ENCODE measurements at places on chromosomes 6 and 20.
A peak's percentile ranks its signal among the peaks of the same experiment; 100 is the strongest.

DNA sequence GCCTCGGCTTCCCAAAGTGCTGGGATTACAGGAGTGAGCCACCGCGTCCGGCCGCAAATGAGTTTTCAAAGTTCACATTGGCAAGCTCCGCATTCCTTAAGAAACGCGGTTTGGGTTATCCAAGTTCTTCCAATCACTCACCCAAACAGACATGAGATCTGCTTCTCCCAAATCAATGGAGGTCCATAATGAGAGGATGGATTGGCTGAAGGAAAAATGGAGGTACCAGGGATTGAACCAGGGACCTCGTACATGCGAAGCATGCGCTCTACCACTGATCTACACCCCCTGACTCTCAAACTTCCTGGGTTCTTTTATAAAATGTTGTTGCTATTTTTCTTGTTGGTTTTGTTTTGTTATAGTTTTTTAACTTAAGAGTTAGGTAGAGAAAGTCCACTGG lies 170.0 kb downstream of the GPX5 start:
- DNase-seq, result no peak

DNA sequence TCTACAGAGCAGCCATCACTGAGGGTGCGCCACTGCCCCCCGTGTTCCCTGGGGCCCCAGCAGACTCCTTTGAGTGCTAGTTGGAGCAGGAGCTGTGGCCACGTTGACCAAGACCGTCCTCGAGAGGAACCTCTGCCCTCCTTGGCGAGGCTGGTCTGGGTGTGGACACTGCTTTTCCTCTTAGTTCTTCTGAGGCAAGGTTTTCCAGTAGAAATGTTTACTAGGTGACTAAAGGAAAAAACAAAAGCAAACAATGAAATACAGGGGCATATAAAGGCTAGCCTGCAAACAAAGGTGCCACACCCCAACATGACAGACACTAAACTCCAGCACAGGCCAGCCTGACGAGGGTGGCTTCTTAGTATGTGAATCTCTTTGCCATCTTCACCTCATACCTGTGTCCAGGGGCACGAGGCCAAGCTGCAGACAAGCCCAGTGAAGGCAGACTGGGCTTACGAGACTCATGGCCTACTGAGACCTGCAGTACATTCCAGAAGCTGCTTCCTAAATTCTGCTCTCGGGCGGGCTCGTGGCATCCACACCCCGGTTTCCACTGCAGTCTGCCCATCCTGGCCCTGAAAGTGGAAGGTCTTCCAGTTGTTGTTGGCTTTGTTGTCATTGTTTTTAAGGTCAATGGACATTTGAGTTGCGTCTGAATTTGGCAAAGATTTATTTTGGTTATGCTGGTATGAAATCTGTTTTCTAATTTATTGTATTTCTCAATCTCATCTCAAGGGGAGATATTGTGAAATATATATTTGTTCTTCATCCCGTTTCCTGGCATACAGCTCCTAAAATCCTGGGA lies 39.2 kb downstream of the FAM50B start:
- no peak for DNase-seq

DNA sequence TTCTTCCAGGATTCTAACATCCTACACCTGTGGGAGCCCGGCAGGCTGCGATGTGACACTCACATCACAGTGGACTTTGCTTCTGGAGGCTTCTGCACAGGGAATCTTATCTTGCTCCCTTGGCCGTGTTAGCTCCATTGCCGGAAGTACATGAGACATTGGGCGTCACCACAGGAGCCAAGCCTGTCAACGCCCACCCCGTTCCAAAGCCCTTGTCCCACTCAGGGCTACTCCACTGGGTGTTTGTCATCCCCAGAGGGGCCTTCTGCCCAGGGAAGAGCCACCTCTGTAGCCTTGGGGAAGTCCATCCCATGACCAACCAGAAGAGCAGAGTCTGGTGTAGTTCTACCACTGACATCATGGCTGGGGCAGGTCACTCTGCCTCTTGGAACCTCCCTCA lies 1.7 kb downstream of the RAB44 start:
- no peak for DNase-seq

DNA sequence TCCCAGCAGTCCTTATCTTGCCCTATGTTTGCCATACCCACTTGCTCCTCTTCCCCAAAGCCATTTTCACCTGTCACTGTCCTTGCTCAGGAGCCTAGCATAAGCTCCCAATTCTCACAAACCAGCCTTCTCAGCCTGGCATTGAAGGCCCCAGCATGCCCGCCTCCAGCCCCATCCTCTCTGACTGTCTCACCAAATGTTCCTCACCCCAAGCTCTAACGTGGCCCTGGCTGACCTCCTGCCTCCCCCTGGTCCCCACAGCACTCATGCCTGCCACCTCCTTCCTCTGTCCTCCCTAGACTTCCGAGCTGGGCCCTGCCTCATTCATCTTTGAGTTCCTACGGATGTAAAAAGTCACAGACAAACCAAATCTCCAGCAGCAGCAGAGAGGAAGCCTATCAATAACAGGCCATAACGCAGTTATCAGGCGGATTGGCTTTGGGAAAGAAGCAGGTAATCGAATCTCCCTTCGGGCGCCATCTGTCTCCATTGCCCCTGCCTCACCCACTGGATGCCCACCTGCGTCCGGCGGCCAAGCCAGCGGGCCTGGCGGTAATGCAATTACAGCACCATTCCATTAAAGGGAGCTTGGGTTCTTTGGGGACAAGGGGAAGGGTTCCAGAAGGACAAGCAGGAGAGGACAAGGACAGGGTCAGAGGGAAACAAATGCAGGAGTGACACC lies 104.4 kb downstream of the MRPL14 start:
- no peak for DNase-seq

DNA sequence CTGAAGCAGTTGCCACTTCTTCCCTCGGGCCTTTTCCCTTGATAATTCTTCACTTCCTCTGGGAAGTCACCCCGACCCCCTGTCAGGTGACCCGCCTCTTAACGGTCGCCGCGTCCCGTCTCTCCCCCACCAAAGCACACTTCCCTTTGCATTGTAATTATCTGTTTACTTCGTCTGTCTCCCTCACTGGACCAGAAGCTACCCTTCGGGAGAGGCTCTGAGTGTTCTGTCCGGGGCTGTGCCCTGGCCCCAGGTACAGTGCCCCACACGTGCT lies 771 bp upstream of the SNAI1 start:
- DNase-seq, result no peak

- DNase-seq, result no peak
These were observed 283.7 kb downstream of the ESR1 start for GRCh38 chr6:152091201-152091600.

- DNase-seq, result peak; percentile 78
These were observed 12.2 kb upstream of the NCOA3 start for GRCh38 chr20:47489448-47489872.

- no peak for DNase-seq
These were observed 373.7 kb downstream of the HACE1 start for GRCh38 chr6:104486035-104486434.

GRCh38 chr6:137949686-137950390 lies 82.8 kb downstream of the TNFAIP3 start:
- no peak for DNase-seq

- no peak for DNase-seq
These were observed 339.6 kb upstream of the CITED2 start for GRCh38 chr6:139713900-139714506.

GRCh38 chr6:137743493-137743892 lies 123.6 kb upstream of the TNFAIP3 start:
- DNase-seq, result no peak

- DNase-seq, result no peak
These were observed 49.0 kb upstream of the TAGAP start for GRCh38 chr6:159093609-159094443.

DNA sequence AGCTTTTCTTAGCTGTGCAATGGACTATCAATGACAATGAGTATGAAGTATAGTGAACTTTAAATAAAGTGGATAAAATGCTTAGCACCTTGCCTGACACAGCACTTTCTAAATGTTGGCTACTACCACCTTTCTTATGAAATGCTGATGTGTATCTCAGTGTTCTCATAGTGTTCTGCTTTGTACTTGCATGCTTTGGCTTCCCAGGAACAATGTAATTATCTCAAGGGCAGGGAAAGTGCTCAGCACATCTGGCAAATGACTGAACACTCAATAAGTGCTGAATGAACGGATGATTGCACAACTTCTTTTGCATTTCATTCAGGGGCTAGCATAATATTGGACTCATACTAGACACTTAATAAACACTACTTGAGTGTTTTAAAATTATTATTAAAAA lies 28.2 kb upstream of the NOX3 start:
- DNase-seq, result no peak

All from GM12864 (cell line).